ENCODE measurements at places on chromosomes 3 and 15. TPM values are rescaled to one million over a fixed set of nuclear protein-coding genes. Genes with fewer than 3 reads are reported as not detected.

DNA sequence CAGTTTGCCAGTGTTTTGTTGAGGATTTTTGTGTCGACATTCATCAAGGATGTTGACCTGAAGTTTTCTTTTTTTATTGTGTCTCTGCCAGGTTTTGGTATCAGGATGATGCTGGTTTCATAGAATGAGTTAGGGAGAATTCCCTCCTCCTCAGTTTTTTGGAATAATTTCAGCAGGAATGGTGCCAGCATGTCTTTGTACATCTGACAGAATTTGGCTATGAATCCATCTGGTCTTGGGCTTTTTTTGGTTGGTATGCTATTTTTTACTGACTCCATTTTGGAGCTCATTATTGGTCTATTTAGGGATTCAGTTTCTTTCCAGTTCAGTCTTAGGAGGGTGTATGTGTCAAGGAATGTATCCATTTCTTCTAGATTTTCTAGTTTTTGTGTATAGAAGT, 320.0 kb upstream of the PPP2R3A start:
- DNase-seq = no peak

GRCh38 chr3:182957226-182957625, 23.1 kb downstream of the DCUN1D1 start:
- no peak for DNase-seq

DNA sequence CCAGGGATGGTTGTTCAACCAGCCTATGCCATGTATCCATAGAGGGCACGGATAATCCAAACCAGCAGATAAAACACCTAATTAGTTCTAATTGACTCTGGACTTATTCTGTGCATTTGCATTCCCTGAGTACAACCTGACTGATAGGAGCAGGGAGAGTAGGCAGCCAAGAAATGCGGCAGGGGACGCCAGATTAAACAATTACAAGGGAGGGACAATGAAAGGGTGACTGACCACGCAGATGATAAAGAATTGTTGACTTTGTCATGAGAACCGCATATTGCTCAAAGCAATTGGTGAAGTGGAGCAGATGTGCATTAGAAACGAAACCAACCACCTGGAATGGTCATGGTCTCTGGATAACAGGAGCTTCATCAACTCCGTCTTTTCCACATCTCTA, 369.1 kb upstream of the FRG2C start:
- no peak for DNase-seq

DNA sequence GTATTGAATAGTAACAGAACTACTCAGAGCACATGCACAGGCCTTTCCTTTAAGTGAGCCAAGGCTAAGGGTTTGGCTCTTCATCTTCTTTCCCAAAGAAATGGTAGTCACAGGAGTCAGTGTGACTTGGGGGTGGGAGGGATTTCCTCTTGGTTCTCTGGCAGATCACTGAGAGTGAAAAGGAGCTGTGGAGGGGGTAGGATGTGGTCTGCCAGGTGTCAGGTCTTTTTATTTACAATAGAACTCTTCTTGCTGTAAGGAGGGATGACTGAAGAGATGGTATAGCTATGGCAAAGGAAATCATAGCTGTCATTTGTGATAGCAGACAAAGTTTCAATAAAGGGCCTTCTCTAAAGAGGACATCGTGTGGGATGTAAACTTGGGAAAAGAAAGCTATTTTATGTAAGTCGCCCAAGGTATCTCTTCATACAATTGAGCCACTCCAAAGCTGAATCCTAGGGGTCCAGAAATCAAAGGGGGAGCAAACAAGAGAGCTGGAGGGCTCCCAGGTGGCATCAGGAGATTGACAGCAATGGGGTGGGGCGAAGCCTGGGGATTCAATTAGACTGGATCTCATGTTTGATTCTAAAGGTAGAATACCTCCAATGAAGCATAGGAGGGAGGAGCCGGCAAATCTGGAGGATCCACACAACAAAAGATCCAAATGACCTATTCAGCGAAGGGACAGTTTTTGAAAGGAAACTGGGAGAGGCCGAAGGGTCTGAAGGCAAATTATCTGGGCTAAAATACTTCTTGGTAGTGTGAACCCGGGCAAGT, 20.0 kb upstream of the CHD2 start:
- no peak for DNase-seq

DNA sequence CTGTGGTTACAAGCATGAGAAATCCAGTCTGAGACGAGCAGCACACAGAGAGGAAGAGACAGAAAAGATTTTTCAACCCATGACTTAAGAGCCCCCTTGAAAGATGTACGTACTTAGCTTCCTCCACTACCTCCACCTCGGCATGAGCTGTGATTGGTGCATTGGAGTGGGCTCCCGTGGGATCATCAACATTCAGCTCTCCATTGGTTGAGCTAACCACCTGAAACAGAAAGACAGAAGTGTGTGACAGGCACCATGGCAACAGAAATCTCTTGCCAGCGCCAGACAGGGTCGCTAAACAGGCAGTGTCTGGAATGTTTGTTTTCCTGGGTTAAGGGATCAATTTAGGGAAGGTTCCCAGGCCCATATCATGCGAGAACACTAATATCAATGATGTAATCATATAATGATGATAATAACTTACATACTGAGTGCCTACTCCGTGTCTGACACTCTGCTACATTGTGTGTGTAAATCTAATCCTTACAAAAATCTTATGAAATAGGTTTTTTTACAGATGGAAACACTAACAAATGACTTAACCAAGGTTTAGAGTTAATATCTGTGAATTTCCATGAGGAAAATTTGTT, 17.5 kb upstream of the PPIB start:
- DNase-seq = no peak

DNA sequence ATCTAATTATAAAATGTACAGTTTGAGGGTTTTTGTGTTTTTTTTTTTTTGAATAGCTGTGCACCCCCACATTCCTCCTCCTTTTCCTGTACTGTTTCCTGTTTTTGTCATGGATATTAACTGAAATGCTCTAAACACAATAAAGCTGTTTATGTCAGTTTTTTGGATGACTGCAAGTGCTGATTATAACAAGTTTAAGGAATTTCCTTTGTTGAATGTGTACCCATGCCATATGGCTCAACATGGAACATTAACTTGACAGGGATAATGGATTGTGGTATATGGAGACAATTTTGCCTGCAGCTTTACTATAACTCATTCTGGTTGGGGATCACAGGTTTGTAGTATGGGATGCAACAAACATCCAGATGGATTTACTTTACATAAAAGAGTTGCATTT, 216.4 kb downstream of the TCF12 start:
- no peak for DNase-seq

The CHRNA3 gene
- 4.6 TPM for total RNA-seq

The TMC3 gene
- total RNA-seq = not detected

The UBA7 gene
- total RNA-seq = 71.6 TPM

- no peak for DNase-seq
Measured at GRCh38 chr15:56968256-56968655, 49.8 kb downstream of the TCF12 start.

The MEGF11 gene
- total RNA-seq = not detected

DNA sequence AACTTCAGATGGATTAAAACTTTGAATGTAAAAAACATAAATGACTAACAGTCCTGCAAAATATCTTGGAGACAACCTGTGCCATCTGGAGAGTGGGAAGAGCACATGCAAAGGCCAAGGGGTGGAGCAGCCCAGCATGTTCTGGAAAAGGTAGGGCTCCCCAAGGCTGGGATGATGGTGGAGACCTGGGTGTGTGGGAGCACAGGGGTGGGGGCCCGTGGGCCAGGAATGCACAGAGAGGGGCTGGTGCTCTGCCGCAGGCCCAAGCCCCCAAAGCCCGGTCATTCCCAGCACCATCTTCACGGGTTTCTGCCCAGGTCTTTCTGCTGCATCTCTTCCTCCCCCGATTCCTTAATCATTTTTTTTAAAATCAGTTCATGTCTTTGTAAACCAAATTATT, 9.7 kb upstream of the GATA2 start:
- DNase-seq = no peak

DNA sequence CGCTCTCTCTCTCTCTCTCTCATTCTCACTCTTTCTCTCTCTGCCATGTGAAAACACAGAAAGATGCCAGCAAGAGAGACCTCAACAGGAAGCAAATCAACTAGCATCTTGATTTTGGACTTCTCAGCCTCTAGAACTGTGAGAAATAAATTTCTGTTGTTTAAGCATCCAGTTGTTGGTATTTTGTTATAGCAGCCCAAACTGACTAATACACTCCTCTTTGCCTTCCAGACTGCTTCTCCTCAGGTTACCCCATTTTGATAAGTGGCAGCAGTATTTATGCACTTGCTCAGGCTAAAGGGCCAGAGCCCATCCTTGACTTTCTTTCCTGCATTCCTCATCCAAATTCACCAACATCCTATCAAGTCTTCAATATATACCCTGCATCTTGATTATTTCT, 76.6 kb upstream of the NANOGP8 start:
- DNase-seq = no peak

DNA sequence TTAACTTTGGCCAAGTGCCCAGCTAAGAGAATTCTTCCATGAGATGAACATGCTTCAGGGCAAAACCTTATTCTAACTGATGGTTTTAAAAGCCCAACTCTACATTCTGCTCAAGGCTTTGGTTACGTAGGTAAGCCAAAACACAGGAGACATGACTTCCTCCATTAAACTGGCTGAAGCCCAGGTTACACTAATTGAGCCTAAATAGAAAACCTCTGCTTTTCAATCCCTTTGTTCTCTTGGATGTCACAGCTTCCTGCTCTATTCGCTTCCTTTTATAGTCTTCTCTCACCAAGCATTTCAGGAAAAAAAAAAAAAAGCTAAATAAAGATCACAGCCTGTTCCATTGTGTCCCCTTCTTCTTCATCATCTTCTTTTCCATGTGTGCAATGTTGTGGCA, 420.4 kb downstream of the TIGIT start:
- DNase-seq = no peak

The TMCO5A gene
- not detected for total RNA-seq

The RTP1 gene
- not detected for total RNA-seq

The ACVR2B gene
- total RNA-seq = 5.2 TPM

The NR2E3 gene
- total RNA-seq = 0.67 TPM

The KCNMB2 gene
- total RNA-seq = 0.31 TPM

GRCh38 chr15:77068633-77069032, 2.3 kb downstream of the TSPAN3 start:
- DNase-seq = no peak

DNA sequence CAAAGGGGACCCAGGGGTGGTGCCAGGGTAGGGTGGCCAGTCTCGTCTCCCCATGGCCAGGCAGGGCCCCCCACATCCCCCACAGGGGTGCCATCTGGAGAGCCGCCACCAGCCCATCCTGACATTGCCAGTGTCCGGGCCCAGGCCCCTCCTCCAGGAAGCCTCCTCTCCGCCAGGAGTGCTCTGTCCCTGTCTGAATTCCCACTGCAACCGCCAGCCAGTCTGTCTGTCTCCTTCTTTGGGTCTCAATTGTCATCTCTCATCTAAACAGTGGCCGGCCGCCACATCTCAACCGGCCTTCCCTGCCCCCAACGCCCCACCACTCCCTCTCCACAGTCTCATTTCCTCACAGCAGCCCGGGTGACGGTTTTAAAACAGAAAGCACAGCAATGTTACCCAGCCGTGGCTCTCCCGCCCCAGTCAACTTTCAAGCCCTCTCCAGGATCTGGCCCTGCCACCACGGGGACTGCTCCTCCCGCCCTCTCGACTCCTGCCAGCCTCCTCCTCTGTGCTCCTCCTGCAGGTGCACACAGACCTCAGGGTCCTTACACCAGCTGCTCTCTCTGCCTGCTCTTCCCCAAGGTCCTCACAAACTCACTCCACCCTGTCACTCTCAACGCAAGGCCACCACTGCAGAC, 57.0 kb downstream of the IQSEC1 start:
- DNase-seq = peak; percentile 78

DNA sequence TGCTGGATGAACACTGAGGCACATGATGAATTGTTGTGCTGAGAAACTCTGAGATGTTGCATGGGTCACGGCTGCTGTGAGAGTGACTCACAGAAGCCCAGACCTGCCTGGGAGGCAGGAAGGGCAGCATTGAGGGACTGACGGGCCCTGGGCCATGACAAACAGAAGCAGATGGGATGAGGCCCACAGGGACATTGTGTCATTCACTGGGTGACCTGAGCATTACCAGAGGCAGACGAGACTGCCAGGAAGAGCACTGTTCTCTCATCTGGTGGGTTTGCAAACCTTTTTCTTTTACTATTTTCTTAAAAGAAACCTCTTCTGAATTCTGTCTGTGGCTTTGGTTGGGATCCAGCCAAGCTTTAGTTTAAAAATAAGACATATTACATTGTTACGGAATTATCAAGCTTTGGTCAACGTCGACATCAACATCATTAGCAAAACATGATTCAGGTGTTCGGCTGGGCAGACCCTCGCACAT, 67.8 kb downstream of the BDH1 start:
- DNase-seq = no peak

GRCh38 chr15:49875392-49875791, 243.6 kb downstream of the ATP8B4 start:
- no peak for DNase-seq

GRCh38 chr3:23258110-23258509, 55.0 kb downstream of the UBE2E2 start:
- DNase-seq = no peak

The PTPN9 gene
- total RNA-seq = 39.3 TPM

The PAQR5 gene
- 63.6 TPM for total RNA-seq

The MESP1 gene
- 13.4 TPM for total RNA-seq

DNA sequence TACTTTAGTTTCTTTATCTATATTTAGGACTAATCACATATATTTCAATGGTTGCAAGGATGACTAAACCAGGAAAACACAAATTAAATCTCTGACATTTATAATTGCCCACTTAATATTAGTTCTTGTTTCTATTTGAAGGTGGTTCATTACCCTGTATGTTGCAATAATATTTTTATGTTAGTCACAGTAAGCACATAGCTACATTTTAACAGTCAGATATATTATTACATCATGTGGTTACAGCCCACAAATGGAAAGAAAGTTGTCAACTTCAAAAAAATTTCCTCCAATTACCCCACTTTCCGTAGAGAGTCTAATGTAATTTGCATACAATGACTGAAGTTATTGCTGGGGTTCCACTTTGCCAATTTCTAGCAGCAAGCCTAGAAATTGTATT, 114.6 kb downstream of the TUSC7 start:
- no peak for DNase-seq

DNA sequence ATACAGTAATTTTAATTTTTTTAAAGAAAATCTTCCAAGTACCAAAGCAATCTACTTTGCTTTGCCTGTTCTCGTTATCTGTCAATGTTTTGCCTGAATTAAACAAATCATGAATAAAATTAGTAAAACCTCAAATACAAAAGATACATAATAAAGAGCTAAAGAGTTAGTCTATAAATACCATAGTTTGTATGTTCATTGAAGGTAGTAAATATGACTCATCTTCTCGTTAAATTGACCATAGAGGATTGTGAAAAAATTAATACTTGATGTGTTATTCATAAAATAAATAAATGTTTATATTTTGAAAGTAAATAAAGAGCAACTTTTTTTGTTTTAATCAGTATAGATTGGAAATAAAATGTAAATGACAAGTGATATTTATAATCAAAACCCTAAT, 246.5 kb upstream of the PLSCR5 start:
- DNase-seq = no peak

DNA sequence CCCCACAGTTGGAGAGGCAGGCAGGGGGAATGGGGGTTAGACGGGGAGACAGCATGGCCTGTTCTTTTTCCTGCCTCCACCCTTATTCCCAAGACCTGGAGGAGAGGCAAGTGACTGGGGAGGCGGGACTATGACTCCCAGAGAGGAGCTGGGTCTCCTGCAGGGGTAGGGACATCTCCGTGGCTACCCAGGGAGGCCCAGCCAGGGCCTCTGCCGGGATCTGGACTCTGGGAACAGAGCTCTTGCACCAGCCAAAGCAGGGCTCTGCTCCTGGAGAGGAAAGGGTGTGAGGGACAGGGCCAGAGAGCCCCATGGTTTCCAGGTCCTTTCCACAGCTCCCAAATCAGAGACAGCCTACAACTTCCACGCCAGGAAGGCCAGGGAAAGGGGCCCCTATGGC, 22.8 kb downstream of the CFAP100 start:
- no peak for DNase-seq

GRCh38 chr3:163929069-163929652, 1149.1 kb downstream of the SI start:
- no peak for DNase-seq
